ENCODE measurements at places on chromosomes 12 and 14.

GRCh38 chr14:53969326-53969725, 12.7 kb upstream of the BMP4 start:
- DNase-seq: no peak

GRCh38 chr12:120367924-120368788, 808 bp downstream of the MSI1 start:
- DNase-seq: peak; percentile 51

DNA sequence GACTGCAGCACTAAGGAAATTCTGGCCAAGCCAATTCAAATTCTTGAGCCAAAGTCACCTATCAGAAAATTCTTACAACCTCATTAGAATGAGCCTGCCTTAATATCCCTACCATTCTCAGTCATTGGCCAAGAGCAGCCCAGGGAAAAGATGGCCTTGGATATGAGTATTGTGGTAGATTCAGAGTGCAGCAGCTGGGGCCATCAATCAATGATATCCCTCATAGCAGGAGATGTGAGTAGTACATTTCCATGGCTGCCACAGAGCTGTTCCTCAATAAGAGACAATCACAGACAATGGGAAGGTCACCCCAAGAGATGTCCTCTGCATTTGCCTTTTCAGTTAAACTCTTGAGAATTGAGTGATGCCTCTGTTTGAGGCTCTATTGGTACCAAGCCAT, 161.6 kb downstream of the DYRK2 start:
- no peak for DNase-seq

DNA sequence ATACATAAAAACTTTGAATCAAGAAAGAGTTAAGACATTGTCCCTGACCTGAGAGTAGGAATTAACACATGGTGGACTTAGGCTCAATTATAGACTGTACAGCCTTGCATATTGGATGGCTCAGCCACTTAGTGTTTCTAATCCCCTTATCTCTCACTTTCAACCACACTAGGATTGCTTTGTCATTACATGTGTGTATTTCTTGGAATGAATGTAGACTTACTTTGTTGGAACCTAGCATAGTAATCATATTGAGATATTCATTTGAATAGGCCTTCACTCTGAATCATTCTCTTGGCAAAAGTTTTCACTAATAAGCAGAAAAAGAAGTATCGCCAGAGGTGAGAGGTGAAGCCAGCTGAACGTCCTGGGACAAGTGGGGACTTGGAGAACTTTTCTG, 1973.9 kb upstream of the FLRT2 start:
- DNase-seq: no peak

DNA sequence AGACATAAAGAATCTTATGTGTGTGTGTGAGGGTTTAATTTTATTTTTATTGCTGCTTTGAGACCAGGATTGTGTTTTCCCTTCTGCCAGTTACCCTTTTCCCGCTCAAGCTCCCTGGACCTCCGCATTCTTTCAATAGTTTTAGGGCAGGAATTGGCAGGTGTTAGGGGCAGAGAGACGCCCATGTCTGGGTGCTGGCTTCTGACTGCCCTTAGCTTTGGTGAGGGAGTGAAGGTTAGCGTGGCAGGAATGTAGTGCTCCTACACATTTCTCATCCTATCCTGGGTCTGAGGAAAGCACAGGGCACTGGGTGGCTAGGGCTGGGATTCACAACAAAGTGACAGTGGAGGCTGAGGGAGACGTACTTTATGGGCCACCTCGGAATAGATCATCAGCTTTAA, 428.1 kb downstream of the ZFP36L1 start:
- DNase-seq: no peak

- no peak for DNase-seq
Measured at GRCh38 chr14:99081880-99082279, 190.1 kb downstream of the BCL11B start.

GRCh38 chr14:89384023-89384422, 33.0 kb downstream of the FOXN3 start:
- DNase-seq: no peak

DNA sequence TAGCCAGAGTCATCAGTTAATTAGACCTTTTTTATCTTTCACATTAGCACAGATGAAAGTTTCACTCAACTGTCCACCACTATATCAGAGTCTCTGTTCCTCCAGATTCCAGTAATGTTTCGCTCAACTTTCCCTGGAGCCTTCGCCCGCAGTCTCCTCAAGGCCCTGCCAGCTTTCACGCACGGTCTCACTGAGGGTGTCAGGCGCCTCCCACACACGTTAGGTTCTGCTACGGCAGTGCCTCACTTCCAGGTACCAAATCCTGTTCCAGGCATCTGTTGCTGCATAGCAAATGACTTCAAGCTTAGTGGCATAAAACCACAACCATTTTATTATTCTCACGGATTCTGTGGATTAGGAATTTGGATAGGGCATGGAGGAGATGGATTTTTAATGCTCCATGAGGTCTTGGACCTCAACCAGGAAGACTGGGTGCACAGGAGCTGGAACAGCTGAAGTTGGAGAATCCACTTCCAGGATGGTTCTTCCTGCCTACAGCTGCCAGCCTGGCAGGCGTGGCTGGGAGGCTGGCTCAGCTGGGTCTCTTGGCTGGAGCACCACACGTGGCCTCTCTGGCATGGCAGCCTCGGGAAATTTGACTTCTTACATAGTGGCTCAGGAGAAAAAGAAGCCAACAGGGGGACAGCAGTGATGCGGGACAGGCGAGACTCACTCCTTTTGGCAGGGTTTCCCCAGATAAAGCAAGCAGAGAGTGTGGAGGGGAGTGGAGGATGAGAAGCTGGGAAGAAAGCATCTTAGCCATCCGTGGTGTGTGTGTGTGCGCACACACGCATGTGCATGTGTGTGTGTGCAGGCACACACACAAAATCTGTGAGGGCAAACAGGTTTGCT, 21.3 kb upstream of the BCDIN3D start:
- DNase-seq: no peak

DNA sequence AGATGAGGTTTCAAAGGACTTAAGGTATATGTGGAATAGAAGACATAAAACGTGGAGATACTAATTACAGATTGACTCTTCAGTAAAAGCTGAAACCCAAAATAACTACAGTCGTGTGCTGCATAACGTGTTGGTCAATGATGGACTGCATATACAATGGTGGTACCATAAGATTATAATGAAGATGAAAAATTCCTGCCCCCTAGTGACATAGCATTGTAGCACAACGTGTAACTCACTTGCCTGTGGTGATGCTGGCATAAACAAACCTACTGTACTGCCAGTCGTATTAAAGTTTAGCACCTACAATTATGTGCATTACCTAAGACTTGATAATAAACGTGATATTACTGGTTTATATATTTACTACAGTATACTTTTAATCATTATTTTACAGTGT, 150.3 kb downstream of the LRRK2 start:
- DNase-seq: no peak

- DNase-seq: no peak
Measured at GRCh38 chr14:103007555-103007954, 49.8 kb downstream of the CDC42BPB start.

GRCh38 chr14:96106891-96107290, 67.7 kb downstream of the C14orf132 start:
- DNase-seq: no peak

DNA sequence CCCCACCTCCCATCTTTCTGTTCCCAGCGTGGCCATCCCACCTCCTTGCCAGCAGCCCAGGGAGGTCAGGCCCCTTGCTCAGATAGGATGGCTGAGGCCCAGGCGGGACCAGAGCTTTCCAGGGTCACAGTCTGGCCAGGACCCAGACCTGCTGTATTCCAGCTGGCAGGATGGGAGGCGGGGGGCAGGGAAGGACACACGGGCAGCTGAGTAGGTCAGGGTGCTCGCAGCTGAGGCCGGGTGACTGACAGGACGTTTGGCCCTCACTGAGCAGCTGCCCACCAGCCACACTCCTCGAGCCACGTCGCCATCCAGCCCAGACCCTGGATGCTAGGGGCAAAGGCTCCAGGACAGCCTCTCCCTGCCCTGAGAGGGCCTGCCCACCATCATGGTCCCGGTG, 4.0 kb downstream of the NUDT14 start:
- no peak for DNase-seq

- no peak for DNase-seq
Measured at GRCh38 chr14:79702197-79702596, 509.1 kb downstream of the DIO2 start.

GRCh38 chr12:104600790-104601739, 144.3 kb downstream of the CHST11 start:
- no peak for DNase-seq

DNA sequence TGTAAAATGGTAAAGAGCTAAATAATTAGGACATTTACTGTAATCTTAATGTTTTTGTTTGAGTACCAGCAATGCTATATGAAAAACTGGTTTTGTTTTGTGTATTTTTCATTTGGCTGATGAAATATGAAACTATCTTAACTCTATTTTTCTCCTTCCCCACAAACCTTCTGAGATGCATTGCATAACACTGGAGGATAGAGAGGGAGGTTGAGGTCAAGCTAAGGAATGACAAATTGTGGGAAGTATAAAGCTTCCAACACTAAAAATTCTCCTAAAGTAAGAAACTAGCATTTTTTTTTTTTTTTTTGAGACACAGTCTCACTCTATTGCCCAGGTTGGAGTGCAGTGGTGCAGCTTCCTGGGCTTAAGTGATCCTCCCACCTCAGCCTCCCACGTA, 31.5 kb upstream of the SRP54 start:
- DNase-seq: no peak

GRCh38 chr12:15020156-15020555, 47.3 kb downstream of the PDE6H start:
- no peak for DNase-seq

DNA sequence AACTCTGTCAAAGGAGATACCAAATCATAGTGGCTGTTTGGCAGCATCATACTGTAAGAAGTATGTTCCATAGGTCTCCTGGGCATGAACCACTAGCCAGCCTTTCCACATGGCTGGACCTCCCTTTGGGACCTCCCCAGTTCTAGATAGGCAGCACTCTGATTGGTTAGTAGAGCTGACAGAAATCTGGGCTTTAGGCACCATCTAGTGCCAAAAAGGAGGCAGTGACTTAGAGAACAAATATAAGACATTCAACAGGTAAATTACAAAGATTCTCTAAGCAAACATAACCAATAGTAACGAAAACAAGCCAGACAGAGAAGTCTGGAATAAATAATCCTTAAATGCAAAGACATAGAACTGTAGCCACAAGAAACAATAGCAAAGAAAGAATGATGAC, 148.0 kb upstream of the PDE3A start:
- DNase-seq: no peak

DNA sequence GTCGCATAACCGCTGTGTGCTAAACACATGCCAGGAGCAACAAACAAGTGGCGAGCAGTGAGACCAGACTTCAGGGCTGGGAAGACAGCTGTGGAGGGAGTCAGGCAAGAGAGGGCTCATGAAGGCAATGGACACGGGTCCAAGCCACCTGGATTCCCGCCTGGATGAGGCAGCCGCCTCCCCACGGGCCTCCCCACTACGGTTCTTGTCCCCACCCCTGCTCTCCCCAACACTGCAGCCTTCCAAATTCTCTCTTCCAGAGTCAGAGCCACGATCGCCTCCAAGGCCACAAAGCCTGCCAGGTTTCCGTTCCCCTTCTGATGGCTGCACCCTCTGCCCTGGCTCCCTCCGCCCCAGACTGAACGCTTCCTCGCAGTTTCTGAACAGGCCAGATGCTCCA, 36.1 kb upstream of the PIWIL1 start:
- no peak for DNase-seq

DNA sequence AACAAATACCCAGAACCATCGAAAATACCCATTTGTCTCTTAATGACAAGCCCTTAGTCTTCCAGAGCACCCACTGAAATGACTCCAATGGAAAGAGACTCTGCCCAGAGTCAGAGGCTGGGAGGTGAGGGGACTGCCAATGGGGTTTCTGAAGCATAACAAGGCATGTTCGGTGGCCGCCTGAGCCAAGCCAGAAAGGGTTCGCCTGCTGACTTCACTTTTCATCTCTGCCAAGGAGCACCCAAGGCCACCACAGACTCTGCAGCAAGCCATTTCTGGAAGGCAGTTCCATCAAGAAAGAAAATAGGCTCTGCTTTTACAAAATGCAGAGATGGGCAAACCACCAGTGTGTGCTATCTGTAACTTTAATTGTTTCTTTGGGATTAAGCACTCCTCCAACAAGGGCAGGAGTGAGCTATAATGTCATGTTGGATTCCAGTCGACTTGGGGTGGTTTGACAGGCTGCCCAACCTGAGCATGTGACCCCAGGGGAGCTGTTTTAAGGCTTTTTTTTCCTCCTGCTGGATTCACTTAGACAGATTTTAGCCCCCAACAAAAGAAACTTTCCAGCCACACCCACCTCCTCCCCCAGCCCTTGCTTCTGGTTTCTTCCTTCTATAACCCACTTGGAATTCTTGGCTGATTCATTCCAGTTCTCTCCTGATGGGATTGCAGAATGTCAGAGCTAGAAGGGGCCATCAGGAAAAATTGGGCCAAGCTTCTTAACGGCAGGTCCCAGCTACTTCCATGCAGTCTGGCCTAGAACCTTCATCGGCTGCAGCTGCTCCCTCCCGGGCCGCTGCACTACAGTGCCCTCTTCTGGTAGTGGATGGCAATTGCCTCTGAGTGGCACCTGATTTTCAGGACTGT, 24.1 kb downstream of the CKAP4 start:
- DNase-seq: peak; percentile 64

GRCh38 chr12:46299851-46300250, 31.0 kb upstream of the SLC38A1 start:
- no peak for DNase-seq

- DNase-seq: no peak
Measured at GRCh38 chr14:79588398-79588797, 622.9 kb downstream of the DIO2 start.

- DNase-seq: no peak
Measured at GRCh38 chr12:69546693-69547438, 38.4 kb upstream of the CCT2 start.

DNA sequence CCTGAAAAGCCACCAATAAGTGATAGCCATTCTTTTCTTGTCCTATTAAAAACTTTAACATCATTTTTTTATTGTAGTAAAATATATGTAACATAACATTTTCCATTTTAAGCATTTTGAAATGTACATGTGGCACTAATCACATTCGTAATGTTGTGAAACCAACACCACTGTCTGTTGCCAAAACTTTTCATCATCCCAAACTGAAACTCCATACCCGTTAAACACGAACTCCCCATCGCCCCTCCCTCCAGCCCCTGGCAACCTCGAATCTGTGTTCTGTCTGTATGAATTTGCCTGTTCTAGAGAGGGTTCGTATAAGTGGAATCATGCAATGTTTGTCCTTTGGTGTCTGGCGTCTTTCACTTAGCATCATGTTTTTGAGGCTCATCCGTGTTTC, 75.9 kb downstream of the CCDC92 start:
- no peak for DNase-seq

DNA sequence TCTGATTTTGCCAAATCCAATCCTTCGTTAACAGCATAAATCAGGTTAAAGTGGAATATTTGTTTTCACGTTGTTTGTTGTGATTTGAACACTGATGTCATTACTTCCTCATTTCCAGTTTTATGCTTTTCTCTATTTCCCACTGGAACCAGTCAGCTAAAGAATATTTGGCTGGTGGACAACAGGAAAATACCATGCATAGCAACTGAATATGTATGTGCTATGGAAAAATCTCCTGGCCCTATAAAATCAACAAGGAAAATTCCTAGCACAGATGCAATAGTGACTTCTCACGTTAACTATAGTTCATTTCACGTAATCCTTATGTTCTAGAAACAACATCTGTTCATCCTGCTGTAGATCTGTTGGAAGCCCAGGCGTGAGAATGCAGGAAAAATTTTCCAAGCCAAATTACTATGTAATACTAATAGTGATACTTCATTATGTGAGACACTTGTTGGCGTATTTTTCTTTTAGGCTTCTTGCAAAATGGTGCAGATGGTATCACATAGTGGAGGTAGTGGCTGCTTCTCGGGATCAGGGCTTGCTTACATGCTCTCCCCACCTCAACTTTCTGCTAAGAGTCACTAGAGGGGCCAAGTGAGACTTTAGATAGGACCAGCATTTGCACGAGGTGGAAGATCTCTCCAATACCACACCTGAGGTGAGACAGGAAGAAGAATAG, 86.3 kb upstream of the USP44 start:
- no peak for DNase-seq
